ENCODE measurements at places on chromosomes 7 and 10. TPM values are rescaled to one million over a fixed set of nuclear protein-coding genes. Genes with fewer than 3 reads are reported as not detected.

GRCh38 chr7:31084226-31084625 is 32.1 kb downstream of the ADCYAP1R1 start:
- no peak for DNase-seq

GRCh38 chr7:149103424-149103823 is 12.9 kb upstream of the ZNF786 start:
- no peak for DNase-seq

CAV2 gene
- 25.2 TPM for total RNA-seq

ARHGAP22 gene
- not detected for total RNA-seq

Data from SJCRH30 (cell line).